ENCODE measurements at places on chromosomes 2 and 18.

DNA sequence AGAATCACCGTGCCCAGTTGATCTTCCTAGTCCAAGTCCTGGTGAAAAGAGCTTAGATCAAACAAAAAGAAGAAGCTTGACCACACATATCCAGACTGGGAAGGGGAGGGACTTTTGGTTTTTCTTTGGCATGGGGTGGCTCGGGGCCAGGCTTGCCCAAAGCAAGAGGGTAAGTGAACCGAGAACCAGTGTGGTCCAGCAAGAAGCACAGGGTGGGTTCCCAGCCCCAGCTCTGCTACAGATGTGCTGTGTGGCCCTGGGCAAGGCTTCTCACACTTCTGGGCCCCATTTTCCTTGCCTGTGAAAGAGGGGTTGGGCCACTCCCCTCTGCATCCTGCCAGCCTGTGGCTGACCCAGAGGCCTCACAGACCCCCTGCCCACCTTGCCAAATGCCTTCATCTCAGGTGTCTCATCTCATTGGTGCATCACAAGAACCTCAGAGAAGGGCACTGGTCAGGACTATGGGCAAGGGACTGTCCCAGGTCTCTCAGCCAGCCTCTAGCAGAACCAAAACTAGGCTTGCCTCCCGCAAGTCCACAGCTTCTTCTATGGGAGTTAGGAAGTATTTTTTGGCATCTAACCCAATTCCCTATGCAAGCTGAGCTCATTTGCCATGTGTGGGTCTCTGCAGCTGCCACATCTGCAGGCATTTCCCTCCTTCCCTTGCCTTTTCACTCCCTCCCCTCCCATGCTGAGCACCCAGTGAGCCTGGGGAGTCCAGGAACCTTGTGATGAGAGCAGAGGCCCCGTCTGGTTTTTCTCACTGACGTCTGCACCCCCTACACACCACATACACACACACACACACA lies 6.9 kb downstream of the ATP6V1B1 start:
- peak; percentile 11 for DNase-seq

DNA sequence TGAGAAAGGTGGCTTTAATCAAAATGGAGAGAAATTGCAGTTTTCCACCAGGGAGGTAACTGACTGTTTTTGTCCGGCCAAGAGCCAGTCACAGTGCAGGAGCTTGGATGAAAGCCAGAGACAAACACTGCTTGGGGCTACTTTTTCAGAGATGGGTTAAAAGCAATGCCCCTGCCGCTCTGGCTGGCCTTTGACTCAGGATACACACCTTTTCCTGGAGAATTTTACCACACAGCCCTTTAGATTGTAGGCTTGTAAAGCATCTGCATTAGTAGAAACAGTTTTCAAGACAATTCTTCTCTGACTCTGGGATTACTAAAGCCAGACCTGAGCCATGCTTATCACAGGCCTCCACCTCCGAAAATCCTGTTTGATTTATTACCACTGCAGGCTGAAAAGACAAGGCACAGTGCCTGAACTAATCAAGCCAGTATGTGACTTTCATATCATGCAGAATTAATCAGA lies 79.7 kb downstream of the CCBE1 start:
- DNase-seq: no peak

DNA sequence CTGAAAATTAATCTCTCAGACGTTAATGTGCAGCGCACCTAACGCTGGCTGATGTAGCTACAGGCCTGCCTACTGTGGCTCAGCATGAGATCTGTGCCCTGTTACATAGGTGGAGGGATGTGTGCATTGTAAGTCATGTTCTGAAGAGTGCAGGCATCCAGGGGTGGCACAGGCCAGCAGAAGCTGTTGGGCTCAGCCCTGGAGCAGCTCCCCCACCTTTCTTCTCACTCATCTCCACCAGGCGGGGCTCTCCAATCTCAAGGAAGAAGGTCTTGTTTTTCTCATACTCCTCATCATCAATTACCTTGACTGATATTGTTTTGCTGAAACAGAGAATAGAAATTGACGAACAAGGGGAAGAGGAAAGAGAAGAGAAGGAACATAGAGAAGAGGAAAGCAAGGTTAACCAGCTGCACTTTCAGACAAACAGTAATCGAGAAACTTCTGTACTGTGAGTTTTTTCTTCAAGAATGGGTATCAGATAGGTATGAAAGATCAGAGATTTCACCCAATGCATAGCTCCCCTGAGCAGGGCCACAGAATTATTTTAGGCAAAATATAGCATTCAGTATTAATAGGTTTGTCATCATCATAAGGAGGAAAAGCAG lies 273.6 kb downstream of the SLC8A1 start:
- no peak for DNase-seq

- DNase-seq: no peak
Measured at GRCh38 chr2:197348721-197349360, 38.3 kb upstream of the ANKRD44 start.

All from HFF-Myc (cell line).